K562 (cell line): ENCODE measurements at places on chromosomes 3 and 15. TPM values are rescaled to one million over a fixed set of nuclear protein-coding genes. Genes with fewer than 3 reads are reported as not detected.
A peak's percentile ranks its signal among the peaks of the same experiment; 100 is the strongest.

GRCh38 chr3:14803981-14804834 is 14.6 kb upstream of the FGD5 start:
- DNase-seq = no peak

DNA sequence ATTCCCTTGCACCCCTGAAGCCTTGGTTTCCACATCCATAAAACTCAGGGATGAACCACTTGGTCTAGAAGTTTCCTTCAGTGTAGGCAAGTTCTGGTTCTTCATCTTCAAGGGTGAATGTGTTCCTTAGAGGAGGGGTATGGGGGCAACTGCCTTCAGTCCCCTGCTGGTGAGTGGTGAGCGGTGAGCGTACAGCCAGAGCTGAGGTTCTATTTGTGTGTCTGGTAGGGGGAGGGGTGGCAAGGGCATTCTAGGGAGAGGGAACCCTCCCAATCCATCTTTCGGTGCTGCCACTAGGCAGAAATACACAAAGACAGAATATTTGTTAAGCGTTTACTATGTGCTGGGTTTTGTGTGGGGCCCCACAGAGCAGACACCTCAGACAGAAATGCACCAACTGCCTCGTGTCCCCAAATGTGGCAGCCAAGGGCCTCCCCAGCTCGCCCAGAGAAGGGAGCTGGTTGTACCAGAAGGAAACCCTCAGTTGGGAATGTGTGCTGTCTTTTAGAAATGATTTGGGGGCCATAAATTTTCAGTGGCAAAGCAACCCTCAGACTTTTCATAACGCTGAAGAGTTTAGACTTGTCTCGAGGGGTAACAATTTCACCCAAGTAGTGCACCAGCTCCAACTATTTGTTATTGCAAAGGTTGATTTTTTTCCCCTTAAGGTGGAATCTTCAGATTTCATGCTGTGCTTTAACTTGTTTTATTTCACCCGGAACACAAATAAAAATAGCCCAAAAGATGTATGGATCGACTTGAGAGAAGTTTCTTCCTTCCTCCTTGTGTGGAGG is 137.6 kb downstream of the FBLN2 start:
- no peak for DNase-seq

DNA sequence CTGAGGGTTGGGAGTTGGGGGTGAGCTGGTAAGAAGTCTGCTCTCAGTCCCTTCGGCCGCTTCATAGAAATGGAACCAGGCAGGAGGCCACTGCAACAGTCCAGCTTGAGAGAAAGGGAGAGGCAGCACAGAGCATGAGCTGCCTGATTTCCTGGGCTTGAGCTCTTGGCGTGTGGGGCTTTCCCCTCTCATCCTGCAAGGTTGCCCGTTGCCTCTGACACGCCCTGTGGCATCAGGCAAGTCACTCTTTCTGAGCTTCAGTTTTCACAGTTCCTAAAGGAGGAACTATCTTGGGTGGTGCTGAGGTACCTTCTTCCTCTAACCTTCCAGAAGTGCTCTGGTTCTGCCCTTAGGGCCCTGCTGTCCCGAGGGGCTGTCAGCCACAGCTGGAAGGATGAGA is 4.9 kb downstream of the MESP2 start:
- DNase-seq = no peak

DNA sequence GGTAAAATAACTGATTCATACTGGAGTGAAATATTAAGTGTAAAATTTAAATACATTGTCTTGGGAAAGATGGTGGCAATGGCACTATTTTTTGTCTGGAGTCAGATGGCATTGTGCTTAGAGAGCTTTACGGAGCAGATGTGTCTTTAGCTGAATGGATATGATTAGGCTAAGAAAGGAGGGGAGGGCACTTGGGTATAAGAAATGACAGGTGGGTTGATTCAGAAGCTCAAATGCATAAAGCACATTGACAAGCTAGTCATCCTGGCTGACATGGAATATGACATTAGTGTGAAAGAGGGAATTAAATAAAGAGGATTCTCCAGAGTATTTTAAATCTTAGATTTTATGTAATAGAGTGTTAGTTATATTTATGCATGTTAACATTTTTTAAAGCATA is 570.1 kb upstream of the CBLB start:
- no peak for DNase-seq

GRCh38 chr15:33068511-33068990 is 126.0 kb downstream of the FMN1 start:
- DNase-seq = no peak

- no peak for DNase-seq
Measured at GRCh38 chr3:120749843-120750242, 7.3 kb downstream of the GTF2E1 start.

DNA sequence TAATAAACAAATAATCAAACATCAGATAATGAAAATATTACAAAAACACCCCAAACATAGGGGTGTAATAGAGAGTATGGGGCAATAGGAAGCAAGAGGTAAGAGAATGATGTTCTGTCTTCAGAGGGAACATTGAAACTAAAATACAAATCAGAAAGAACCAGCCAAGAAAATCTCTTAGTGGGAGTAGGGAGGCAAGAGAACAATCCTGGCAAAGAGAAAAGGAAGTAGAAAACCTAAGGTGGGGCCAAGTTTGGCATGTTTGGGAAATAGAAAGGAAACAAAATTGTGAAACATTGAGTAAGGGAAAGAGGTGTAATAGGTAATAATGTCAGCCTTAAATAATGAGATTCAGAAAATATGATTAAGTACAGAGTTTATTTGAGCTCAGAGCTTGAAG is 467.1 kb downstream of the RBMS3 start:
- DNase-seq = no peak

DNA sequence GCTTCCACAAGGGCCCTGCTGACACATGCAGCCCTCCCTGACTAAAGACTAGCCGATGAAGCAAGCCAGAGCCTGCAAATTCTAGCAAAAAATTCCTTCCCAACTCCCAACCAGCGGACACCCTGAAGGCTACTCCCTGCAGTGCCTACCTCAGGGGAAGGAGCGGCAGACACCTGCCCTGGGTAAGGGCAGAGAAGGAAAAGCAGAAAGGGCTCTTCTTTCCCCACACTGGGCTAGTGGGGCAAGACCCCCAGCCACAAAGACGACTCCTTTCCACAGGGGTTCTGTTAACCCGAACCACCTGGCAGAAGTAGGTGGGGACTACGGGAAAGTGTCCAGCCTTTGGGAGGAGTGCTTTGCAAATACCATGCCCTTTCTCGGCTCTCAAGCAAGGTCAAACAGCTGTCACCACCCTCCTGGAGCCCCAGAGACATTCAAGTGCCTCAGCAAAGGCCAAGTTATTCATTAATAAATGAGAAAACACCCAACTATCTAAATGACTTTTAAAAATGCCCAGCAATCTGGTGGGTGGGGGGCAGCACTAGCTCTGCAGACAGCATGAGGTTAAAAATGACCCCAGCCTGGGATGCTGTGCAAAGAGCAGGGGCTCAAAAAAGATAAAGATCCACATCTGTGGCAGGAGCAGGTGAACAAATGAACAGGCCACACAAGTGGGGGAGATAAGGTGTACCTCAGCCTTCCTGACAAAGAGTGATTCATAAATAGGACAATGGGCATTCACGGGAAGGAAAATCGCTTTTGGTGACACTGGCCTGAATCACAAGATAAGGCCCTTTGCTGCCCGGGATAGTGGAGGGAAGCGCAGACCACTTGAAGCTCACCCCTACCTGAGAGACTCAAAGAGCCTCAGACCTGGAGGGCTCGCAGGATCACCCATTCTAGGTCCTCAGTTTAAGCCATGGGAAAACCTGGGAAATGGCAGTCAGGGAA is 33.0 kb downstream of the CCDC12 start:
- no peak for DNase-seq

GRCh38 chr15:20341901-20342600 is 199.5 kb downstream of the GOLGA6L6 start:
- DNase-seq = peak; percentile 11

DNA sequence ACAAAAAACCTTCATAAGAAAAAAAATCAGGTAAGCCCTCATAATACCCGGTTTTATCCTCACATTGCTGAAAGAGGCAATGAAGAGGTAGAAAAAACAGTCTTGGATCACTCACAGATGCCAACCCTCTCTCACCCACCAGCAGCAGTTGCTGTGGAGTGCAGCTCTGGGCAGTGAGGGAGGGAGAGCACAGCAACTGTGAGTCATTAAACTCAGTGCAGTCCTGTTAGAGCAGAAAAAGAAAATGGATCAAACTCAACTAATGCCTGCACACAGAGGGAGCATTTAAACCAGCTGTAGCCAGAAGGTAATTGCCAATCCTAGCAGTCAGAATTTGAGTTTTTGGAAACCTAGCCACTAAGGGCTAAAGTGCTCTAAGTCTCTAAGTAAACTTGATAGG is 1050.6 kb upstream of the ALCAM start:
- DNase-seq = no peak

DNA sequence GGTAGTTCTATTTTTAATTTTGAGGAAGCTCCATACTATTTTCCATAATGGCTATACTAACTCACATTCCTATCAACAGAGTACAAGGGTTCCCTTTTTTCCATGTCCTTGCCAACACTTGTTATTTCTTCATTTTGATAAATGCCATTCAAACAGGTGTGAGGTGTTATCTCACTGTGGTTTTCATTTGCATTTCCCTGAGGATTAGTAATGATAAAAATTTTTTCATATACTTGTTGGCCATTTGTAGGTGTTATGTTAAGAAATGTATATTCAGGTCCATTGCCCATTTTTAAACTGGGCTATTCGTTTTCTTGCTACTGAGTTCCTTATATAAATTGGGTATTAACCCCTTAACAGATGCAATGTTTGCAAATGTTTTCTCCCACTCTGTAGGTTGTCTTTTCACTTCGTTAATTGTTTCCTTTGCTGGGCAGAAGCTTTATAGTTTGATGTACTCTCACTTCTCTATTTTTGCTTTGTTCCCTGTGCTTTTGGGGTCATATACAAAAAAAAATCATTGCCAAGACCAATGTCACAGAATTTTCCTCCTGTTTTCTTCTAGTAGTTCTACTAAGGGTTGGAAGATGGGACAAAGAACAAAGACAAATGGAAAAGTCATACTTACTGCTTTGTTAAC is 11.0 kb upstream of the VPS39 start:
- DNase-seq = no peak

DNA sequence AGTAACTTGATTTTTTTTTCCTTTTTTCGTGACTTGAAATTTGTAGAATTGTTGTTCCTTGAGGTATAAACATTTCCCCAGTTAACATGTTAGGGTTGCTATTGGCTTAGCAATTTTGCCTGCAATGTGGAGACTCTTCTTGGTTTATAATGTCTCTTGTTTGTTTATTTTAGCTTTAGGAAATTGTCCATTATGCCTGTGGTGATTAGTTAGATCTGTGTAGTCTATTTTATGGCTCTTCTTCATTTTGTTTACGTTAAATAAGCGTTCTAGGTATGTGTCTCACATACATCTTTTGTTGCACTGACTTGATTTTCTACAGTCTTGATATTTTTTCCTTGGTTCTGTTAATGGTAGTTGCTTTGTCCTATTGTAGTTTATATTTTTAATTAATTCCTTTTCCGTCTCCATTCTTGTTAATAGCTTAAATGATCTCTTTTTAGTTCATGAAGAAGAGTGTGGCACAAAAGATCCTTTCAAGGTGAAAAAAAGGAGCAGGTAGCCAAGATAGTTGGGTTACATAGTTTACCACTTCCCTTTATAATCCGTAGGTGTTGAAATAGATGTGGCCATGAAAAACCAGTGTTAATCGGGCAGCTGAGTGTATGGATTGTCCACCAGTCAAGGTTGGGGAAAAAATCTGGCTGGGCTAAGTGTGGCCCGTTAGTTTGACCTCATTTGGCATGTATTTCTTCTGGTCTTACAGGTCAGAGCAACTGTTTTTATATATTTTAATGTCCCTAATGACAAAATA is 12.1 kb downstream of the IQGAP1 start:
- no peak for DNase-seq

GRCh38 chr15:26864664-26865191 is 2.1 kb upstream of the GABRA5 start:
- peak; percentile 20 for DNase-seq

DNA sequence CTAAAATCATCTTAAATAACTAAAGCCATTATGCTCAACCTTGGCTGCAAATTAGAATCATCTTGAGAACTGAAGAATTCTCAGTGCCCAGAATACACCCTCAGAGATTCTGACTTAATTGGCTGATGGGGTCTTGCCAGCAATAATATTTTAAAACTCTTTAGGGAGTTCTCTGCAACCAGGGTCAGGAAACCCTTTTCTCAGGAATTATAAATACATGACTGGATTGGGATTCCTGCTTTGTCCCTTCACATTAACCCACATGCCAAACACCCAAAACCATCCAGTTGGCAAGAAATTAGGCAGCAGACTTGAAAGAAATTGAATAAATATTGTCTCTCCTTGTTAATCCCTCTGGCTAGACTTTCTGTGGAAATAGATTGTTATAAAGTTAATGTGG is 482.3 kb upstream of the NECTIN3 start:
- DNase-seq = no peak

DNA sequence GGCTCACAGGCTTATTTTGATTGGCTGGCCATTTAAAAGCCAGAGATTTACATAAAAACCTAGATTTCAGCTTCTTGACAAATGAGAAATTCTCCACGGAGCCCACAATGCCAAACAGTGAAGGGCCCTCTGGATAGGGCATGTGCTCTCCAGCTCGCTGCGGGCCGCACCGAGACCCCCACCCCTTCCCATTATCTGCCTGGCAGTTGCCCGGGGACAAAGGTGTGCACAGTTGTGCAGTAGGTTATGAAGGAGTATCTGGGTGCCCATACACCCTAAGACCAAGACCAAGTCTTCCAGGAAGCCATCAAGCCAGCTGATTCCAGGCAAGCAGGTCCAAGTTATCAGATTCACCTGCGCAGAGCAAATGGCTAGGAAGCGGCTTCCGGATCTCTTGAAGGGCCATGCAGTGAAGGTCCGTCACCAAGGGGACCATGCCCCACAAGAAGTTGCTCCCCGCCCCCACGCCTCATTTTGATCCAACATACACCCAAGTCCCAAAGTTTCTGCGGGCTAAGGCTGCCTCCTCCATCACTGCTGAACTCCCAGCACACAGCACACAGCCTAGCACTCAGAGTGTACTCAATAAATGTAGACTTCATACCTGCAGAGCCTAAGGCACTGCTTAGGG is 1.3 kb downstream of the MRPS25 start:
- DNase-seq = no peak

DNA sequence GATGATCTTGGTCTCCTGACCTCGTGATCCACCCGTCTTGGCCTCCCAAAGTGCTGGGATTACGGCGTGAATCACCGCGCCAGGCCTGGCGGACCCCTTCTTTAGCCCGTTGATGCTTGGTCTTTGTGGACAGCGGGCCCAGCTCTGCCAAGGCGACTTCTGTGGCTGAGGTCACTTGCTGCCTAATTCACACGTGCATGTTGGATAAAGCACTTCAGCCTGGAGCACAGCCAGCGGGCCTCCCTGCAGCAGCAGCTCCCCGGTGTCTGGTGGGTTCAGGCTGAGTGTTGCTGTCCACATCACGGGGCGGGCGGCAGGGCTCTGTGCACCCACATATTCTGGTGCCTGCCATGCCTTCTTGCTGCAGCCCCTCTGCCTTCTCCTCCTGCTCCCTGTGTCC is 88.4 kb downstream of the DGKG start:
- no peak for DNase-seq

Gene SLC30A4
- polyA plus RNA-seq = 0.25 and 0.42 TPM in 2 replicates

Gene ERICH6
- not detected in 2 replicates for polyA plus RNA-seq

Gene ZNF385D
- 1.6 and 1.7 TPM in 2 replicates for polyA plus RNA-seq

Gene TTLL13
- 0.05 TPM in 1 of 2 replicates, not detected in the other for polyA plus RNA-seq

Gene SCAANT1
- polyA plus RNA-seq = not detected in 2 replicates
